Hematopoietic multipotent progenitor cell treated with erythropoietin and hydrocortisone succinate and interleukin-3 and kit ligand, for 6 days (in vitro differentiated cells): ENCODE measurements at places on chromosomes 4 and X.

DNA sequence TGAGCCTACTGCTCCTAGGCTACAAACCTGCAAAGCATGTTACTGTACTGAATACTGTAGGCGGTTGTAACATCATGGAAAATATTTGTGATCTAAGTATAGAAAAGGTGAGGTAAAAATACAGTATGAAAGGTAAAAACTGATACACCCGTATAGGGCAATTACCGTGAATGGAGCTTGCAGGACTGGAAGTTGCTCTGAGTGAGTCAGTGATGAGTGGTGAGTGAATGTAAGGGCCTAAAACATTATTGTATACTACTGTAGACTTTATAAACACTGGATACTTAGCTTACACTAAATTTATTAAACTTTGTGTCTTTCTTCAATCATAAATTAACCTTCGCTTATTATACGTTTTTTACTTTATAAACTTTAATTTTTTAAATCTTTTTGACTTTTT, 3.7 kb downstream of the KIF4A start:
- no peak for DNase-seq

GRCh38 chr4:153169776-153170175, 34.5 kb upstream of the TRIM2 start:
- DNase-seq: no peak

GRCh38 chr4:150647008-150647407, 65.1 kb downstream of the MAB21L2 start:
- no peak for DNase-seq

GRCh38 chr4:115515366-115515765, 401.9 kb upstream of the NDST4 start:
- peak; percentile 60 for DNase-seq

DNA sequence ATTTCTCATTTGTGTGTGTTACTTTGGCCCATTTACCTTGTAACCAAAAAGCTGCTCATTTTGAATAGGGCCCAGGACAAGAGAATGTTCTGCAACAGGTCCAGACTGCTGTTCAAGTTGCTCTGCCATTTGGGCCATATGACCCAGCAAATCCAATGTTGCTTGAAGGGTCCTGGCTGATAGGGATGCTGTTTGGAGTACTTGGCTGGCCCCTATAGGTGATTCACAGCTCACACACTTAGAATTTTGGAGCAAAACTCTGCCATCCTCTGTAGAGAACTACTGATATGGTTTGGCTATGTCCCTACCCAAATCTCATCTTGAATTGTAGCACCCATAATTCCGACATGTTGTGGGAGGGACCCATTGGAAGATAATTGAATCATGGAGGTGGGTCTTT, 131.5 kb downstream of the AASDH start:
- peak; percentile 6 for DNase-seq

DNA sequence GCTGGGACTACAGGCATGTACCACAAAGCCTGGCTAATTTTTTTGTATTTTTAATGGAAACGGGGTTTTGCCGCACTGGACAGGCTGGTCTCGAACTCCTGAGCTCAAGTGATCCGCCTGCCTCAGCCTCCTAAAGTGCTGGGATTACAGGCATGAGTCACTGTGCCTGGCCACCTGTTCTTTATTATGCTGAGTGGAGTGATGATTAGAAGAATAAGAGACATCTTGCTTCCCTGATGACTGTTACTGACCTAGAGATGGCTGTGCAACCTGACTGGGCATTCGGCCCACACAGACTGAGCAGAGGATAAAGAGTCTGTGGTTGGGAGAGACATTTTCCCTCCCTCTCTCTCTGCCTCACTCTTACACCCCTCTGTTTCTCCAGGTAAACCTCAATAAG, 56.7 kb downstream of the SPINK2 start:
- DNase-seq: no peak

- DNase-seq: no peak
These were observed 124.9 kb downstream of the POU4F2 start for GRCh38 chr4:146763560-146763959.

DNA sequence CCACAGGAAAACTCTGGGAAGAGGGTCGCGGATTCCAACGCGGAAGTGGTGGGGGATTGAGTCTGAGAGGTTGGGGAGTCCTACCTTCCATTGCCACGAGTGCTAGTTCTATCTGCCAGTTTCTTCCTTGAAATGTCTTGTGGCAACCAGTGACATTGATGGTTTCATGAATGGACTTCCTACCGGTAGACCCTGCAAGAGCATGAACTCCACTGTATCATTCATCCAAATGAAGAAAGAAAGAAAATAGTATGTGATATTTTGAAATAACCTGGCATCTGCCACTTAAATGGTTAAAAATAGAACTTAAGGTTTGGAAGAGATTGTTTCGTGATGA, 1.1 kb upstream of the SLC10A7 start:
- peak; percentile 71 for DNase-seq

DNA sequence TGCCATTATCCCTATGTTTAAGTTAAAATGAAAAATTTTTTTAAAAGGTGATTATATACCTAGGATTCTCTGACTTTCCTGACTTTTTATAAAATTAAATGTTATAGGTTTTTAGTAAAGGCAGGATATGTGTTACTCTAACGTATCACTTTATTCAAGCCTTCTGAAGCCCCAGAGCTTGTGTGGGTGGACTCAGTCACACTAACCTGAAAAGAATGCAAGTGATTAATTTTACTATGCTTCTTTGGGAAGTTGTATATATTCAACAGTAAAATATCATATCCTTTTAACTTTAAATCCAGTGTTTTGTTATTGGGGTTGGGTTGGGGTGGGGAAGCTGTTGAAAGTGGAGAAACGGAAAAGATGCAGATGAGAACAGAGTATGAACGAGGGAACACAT, 22.8 kb downstream of the PDLIM3 start:
- DNase-seq: no peak

DNA sequence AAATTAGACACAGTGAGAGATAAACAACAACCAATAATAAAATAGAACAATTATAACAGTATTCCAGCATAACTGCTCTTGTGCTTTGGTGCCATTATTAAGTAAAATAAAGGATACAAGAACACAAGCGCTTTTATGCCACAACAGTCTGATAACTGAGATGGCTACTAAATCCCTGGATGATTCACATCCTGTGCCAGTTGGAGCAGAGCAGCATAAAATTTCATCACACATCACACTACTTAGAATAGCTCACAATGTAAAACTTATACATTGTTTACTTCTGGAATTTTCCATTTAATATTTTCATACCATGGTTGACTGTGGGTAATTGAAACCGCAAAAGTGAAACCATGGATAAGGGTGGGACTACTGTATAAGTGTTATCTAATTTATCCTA, 399.9 kb upstream of the CNKSR2 start:
- no peak for DNase-seq

DNA sequence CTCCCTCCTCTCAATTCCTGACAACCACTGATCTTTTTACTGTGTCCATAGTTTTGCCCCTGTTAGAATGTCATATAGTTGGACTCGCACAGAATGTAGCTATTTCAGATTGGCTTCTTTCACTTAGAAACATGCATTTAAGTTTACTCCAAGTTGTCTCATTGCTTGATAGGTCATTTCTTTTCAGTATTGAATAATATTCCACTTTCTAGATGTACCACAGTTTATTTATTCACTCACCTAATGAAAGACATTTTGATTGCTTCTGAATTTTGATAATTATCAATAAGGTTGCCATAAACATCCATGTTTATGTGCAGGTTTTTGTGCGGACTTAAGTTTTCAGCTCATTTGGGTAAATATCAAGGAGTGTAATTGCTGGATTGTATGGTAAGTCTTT, 38.5 kb downstream of the SLC9B1 start:
- no peak for DNase-seq

- DNase-seq: no peak
These were observed 573.7 kb downstream of the GBA3 start for GRCh38 chr4:23266401-23266800.

GRCh38 chr4:153728660-153729059, 31.2 kb downstream of the RNF175 start:
- peak; percentile 10 for DNase-seq

GRCh38 chr4:181508601-181509000, 734.6 kb upstream of the TENM3 start:
- no peak for DNase-seq

- peak; percentile 33 for DNase-seq
These were observed at the start of gene SPOCK3 for GRCh38 chr4:167234316-167234881. TSS of gene SPOCK3 (minus strand) at chr4:167234494.

DNA sequence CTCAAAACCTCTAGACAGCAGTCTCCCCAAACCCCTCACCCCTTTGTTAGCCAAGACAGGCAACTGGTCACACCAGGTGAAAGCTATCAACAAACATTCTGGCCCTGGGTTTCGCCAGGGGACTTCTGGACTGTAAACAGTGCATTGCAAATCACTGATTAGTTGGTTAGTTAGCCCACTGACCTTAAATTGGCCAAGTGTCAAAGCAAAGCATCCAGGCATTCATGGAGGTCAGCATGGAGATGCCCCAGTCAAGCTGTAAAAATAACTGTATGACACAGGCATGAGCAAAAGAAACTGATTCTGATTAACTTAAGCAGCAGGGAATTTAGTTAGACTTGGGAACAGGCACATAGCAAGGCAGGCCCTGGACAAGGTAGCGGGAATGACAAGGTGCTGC, 156.0 kb upstream of the TTC29 start:
- DNase-seq: no peak

DNA sequence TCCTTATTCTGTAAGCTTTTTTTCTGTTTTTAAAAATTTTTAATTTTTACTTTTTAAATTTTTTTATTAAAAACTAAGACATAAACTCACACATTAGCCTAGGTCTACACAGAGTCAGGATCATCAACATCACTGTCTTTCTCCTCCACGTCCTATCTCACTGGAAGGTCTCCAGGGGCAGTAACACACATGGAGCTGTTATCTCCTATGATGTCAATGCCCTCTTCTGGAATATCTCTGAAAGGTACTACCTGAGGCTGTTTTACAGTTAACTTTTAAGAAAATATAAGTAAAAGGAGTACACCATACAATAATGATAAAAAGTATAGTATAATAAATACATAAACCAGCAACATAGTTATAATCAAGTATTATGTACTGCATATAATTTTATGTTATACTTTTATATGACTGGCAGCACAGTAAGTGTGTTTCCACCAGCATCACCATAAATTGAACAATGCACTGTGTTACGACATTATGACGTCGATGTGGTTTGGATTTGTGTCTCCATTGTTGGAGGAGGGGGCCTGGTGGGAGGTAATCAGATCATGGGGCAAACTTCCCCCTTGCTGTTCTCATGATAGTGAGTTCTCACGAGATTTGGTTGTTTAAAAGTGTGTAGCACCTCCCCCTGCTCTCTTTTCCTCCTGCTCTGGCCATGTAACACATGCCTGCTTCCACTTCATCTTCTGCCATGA, 21.3 kb downstream of the IL15 start:
- peak; percentile 35 for DNase-seq

DNA sequence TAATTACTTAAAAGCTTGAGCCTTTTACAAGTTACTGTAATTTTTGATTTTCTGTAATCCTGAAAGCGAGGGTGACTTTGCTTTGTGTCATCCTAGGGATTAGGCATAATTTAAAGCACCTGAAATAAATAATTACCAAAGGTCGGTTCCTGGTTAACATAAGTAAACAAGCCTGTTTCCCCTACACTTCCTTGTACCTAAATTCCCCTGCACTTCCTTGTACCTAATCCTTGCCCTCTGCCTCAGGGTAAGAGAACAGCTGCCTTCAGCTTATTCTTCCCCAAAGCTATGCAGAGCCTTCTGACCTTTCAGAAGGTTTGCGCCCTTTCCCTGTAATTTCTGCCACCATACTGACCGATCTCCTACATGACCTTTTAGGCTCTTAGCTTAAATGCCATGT, 166.1 kb upstream of the PDE5A start:
- DNase-seq: no peak

- no peak for DNase-seq
These were observed 1012.0 kb downstream of the RPA4 start for GRCh38 chrX:97895751-97896150.

DNA sequence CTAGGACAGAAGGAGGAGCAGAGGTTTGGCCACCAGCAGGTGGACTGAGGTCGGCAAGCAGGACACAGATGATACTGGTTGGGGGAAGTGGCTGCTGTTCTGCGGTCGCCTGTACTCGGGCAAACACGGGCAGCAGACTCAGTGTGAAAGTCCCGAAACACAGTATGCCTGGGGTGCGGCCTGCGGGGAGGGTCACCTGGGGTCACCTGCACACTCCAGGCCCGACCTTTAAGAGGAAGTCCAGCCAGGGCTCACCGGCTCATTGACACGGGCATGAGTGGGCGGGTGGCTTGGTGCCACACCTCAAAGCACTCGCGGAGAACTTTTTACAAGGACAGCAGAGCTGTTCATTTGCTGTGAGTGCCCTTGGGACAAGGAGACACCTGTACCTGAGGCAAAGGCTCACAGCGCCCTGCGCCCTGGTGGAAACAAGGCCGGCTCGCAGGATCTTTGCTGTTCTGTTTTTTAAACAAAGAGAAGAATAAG, 71.5 kb upstream of the MXD4 start:
- peak; percentile 19 for DNase-seq

- DNase-seq: no peak
These were observed 208.2 kb downstream of the PARM1 start for GRCh38 chr4:75141162-75141561.

DNA sequence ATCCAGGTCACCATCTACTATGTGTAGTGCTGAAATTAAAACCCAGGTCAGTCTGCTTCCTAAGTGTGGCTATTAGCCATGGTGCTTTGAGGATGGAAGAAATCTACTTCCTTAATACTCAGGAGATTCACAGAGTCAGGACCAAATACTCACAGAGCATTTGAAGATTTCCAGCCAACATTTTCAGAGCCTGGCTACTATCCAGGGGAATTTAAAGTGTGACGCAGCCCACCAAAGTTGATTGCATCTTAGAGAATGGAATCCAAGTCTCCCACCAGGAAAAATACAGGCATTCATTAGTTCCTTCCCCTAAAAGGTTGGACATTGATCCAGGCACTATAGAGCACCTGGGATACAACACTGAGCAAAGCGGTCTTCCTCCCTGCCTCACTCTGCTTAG, 83.8 kb downstream of the HS3ST1 start:
- DNase-seq: no peak

GRCh38 chr4:109691411-109691920, 11.8 kb downstream of the CASP6 start:
- DNase-seq: no peak

DNA sequence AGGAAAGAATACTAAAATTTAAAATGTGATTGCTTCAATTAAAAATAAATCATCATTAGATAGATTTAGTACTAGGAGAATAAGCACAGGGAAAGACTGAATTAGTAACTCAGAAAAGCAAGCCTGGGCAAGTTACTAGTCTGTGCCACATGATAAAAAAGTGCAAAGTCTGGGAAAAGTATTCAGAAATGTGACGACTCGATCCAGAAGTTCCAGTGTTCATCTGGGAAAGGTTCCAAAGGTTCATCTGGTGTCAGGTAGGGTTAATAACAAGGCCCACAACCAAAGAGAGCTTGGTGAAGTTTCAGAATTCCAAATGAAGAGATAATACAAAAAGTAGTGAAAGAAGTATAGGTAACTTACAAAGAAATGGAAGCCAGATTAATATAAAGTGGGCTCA, 78.3 kb upstream of the ARSJ start:
- DNase-seq: no peak

DNA sequence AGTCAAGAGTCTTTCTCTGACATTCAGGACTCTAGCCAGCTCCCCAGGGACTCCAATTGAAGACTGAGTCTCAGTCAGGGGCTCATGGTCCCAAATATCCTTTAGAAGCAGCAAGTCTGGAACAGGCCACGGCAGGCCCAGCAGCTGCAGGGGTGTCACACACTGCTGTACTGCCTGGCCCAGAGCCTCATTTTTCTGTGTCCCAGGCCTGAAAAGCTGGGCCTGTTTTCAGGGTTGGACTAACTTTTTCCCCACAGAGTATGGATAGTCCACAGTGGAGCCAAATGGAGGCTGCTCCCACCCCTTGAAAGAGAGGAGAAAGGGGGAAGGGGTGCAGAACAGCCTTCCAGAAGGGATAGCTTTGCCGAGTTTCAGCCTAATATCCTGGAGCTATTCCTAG, 146.8 kb upstream of the NALF2 start:
- DNase-seq: no peak
